ENCODE measurements at places on chromosomes 16 and 17. TPM values are rescaled to one million over a fixed set of nuclear protein-coding genes. Genes with fewer than 3 reads are reported as not detected.

DNA sequence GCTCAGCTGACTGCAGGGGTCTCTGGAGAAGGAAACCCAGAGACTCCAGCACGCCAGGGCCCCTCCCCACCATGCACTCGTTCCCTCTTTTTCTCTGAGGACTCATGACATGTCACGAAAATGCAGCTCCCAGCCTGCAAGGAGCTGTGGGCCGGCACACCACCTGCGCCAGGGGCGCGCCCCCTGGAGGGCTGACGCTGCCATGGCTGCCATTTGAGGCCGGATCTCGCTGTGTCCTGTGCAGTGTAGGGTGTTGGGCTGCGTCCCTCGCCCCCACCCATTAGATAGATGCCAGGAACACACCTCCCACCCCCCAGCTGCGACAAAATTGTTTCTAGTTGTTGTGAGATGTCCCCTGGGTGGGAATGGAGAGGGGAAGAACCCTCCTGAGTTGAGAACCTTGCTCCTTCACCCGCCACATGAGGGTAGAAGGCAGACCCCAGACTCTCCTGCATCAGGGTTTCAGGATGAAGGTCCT, 8.2 kb downstream of the SYNGR2 start:
- peak; percentile 92 for DNase-seq
- H3K27ac ChIP-seq: no peak overlapping the region
- H3K27me3 ChIP-seq: no peaks in the 10 kb centered on the region
- H3K36me3 ChIP-seq: peaks cover 16% of the 10 kb centered on the region
- H3K4me3 ChIP-seq: no peak overlapping the region

DNA sequence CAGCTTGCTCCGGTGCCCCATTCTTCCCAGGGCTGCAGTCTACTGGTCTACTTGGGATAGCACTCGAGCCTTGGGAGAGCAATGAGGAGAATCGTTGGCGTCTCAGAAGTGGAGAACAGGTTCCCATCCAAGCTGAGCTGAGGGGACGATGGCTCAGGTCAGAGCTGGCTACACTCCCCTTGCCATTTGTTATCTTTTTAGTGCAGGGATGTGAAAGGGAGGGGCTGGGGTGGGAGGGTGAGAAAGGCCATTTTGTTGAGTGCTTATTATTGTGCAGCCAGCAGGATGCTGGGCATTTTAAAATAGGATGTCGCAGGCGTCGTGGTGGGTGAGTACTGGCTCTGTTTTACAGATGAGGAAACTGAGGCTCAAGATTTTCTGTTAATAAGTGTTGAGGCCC, 410.8 kb downstream of the SNX29 start:
- no peak overlapping the region for H3K4me3 ChIP-seq
- DNase-seq: no peak
- no peaks in the 10 kb centered on the region for H3K27me3 ChIP-seq

DNA sequence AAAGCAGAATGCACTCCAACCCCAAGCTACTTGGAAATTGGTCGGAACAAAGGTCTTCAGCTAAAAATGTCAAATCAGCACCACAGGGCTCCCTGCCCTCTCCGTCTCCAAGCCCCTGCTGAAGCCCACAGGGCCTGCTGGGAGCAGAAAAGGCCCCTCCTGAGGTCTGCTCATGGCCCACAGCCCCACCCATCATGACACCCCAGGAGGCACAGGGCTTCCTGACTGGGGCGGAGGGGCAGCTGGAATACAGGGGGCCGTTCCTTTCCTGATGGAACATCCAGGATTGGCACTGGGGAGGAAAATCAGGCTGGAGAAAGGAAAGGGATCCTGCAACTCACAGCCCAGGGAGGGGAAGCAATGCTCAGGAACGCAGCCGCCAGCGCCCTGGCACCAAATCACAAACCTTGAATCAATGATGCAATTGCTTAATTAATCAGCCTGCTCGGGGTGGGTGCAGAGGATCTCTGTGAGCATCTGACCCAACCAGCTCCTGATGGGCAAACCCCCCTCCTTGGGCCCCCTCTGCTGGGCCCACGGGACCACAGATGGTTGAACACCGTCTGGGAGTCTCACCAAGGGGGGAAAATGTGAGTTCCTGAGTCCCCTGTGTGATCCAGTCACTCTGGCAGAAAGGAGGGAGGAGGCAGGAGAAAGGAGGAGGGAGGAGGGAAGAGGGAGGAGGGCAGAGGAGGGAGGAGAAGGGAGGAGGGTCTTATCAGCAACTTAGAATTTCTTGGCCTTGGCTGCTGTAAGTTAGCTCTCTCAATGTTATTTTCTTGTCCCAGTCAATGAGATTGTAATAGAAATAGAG, 155.5 kb downstream of the ZNF423 start:
- H3K36me3 ChIP-seq: no peaks in the 10 kb centered on the region
- peak overlapping the region; percentile 79 for H3K27ac ChIP-seq
- peaks cover 64% of the 10 kb centered on the region for H3K4me1 ChIP-seq
- peak; percentile 68 for DNase-seq

DNA sequence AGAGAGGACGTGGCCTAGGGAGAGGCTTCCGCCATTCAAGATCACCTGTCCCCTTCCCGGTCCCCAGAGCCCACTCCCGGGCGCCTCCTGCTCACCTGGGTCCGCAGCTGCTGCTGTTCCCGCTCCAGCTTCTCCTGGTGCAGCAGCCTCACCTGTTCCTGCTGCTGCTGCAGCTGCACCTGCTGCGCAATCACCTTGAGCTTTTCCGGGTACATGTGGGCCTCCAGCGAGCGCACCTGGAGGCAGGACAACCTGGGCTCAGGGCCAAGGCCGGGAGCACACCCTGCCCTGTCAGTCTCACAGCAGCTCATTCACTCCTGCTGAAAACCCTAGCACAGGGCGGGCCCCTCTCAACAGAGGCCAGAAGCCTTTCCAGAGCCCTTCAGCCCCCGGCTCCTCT, 12.5 kb downstream of the TFAP4 start:
- no peak overlapping the region for H3K27ac ChIP-seq
- DNase-seq: no peak
- H3K36me3 ChIP-seq: peaks cover 36% of the 10 kb centered on the region
- H3K4me1 ChIP-seq: peaks cover 11% of the 10 kb centered on the region
- H3K27me3 ChIP-seq: no peaks in the 10 kb centered on the region

Gene RPAIN
- total RNA-seq: 59.6 TPM

All from H1 (cell line).